ENCODE measurements at places on chromosomes 6 and 20.

GRCh38 chr6:19691465-19692167 lies 145.6 kb upstream of the ID4 start:
- DNase-seq = peak; percentile 38

- DNase-seq = no peak
These were observed 8.4 kb upstream of the ZBTB24 start for GRCh38 chr6:109491207-109491938.

DNA sequence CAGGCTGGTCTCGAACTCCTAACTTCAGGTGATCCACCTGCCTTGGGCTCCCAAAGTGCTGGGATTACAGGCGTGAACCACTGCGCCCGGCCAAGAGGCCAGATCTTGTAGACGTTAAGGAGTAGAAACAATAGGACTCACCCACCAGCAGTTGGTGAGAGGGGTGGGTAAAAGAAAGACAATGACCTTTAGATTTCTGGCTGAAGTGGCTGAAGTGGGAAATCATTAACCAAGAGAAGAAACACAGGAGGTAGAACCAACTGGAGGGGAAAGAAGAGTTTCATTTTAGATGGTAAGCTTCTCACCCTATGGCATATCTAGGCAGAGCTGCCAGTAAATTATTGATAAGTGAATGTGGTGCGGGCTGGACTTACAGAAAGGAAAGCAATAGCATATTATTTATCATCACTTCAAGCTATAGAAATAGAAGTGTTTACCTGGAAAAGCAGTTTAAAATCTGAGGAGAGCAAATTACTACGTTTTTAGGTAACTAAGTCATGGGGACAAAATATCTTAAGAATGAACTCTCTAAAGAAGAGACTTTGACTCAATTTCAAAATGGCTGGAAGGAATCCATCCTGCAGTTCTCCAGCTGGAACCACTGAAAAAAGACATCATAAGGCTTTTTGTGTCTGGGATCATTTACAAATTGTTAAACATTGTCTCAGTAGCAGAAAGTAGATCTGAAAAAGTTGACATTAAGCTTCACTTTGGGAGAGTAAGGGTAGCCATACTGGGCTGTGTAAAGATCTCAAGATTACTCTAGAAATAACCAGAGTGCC lies 109.6 kb downstream of the ALDH8A1 start:
- no peak for DNase-seq

- peak; percentile 53 for DNase-seq
These were observed 17.6 kb upstream of the IFNGR1 start for GRCh38 chr6:137236581-137237355.

GRCh38 chr6:124026694-124027093 lies 223.0 kb downstream of the NKAIN2 start:
- no peak for DNase-seq

DNA sequence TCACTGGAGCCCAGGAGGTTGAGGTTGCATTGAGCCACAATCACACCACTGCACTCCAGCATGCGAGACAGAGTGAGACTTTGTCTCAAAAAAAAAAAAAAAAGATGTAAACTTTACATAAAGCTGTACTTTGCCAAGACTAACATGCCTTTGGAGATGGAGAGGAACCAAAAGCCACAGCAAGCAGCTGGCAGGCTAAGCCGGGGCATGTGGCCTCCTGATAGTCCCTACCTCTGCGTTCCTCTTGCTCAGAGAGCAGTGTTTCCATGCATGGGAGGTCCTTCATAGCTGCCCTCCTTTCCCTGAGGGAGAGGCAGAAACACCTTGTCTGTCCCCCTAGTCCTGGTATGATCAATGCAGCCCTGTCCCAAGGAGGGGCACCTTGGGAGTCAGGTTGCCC lies 35.2 kb downstream of the SPATA2 start:
- peak; percentile 59 for DNase-seq

DNA sequence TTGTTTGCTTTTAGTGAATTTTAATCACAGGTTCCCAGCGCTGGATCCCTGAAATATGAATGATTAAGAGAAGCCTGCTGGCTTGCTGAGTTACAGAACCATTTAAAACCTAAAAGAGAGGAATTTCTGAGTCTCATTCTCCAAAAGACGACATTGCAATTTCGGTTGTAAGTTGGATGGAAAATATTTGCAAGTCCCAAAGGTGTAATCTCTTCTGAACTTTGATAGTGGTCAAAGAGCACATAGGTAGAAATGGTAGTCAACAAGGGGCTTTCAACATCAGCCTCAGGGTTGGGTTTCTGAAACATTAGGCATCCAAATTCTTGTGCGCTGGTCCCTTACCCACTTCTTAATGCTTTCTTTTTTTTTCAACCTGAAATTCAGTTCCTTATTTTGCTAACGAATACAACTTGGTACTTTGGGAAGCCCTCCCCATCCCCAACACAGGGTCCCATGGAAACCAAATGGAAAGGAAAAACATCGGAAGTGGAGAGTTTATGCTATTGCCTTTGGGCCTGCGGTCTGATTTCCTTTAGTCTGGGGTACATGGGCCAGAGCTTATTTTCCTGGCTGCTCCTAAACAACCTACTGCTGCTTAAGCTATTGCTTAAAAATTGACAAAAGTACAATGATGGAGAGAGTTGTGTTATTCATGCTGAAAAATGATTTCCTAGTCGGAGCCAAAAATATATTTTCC lies 117.0 kb upstream of the KCNK16 start:
- DNase-seq = no peak

DNA sequence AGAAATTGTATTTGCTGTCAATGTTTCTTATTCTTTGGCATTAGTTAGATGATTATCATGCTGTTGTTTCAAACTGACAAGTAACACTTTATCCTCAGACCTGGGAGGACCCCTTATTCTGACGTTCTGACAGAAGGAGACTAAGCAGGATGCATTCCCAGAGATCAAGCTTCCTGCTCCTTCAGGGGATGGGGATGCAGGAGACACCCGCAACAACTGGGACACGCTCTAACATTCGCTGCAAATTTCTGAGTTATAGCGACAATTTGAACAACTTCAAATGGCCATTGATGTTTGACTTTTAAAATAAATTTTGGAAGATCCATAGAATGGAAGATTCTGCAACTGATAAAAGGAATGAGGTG lies 69.0 kb upstream of the ZNF184 start:
- DNase-seq = no peak

DNA sequence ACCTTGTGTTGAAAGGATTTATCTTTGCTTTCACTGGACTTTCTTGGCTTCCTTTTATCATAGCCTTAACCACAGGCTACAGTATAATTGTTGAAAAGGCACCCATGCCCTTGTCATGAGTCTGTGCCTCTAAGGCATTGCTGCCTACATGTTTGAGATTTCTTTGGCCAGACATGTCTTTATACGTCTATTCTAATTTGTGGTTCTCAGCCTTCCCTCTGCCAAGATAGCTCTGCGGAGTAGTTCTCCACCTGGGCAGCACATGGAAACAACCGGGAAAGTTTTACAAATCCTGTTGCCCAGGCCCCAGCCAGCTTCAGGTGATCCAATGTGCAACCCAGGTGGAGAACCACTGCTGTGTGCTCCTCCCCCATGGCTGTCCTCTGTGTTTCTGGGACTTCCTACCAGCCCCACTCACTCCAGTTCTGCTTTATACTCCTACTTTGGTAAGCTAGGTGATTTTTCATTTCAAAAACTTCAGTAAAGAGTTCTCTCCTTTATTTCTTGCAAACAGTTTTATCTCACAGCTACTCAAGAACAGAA lies 159.6 kb upstream of the MYLIP start:
- peak; percentile 20 for DNase-seq

DNA sequence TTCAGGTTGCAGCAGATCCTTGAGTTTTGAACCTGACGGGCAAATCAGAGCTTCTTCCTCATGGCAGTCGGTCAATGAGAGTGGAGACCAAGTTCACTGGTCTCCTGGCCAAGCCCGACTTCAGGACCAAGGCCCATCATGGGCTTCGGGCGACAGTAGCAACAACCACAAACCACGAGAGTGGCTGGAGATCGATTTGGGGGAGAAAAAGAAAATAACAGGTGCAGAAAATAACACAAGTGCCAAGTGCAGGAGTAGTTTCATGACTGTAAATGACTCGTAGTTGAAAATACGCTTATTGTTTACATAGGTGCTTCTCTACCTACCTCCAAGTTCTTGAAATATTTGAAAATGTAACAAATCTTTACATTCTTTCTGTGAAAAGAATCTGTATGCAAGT lies 56.1 kb downstream of the DCBLD1 start:
- no peak for DNase-seq

- DNase-seq = no peak
These were observed 231.6 kb downstream of the ARHGAP18 start for GRCh38 chr6:129478379-129478778.

GRCh38 chr20:3559231-3559630 lies 88.4 kb downstream of the ATRN start:
- DNase-seq = no peak

GRCh38 chr6:33416386-33417127 lies 1.4 kb downstream of the CUTA start:
- DNase-seq = no peak

DNA sequence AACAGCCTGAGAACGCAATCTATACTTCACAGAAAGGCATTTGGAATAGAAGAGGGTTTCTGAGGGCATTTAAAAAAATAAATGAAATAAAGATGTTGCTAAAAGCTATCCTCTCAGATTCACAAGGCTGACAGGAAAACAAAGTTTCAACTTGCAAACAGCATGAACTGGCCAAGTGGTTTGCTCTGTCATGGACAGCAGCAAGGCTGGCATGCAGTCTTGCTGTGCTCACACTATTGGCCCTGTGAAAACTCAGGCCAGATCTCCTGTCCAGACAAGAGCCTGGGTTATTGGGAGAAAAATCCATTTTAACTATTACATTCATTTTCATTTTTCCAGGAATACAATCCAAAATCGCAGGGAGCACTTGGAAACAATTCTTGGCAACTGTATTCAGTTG lies 506.2 kb upstream of the SLC35B3 start:
- DNase-seq = no peak

DNA sequence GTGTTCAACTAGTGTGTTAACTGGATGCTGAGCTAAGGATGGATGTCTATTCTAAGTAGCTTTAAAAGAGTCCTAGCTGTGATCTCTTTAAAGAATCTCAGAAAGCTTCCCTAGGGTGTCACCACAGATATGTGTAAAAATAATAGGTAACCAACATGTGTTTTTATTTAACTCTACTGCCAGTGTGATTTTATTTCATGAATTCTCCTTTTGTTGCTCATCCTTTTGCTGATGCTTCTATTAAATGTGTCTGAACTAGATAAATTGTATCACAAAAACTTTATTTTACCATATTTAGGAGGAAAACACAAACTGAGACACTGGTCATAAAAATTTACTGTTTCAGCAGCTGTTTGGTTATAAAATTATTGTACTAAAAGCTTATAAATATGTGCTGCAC lies 809.4 kb upstream of the CITED2 start:
- peak; percentile 93 for DNase-seq

- no peak for DNase-seq
These were observed 223.1 kb upstream of the PRDM1 start for GRCh38 chr6:105862936-105863607.

DNA sequence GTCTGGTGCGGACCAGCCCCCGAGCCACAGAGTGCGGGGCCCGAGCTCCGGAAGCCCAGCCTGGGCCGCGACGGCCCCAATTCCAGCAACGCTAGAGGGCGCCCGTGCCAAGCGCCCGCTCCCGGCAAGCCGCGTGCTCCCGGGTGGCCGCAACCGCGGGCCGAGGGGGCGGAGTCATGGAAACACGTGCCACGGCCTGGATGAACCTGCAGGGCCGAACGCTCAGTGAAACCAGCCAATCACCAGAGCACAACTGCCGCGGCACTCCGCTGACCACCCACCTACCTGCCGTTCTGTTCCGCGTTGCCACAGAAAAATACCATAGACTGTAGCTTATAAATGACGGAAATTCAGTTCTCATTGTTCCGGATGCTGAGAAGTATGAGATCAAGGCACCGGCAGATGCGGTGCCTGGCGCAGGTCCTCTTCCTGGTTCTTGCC lies 85.7 kb upstream of the FOXC1 start:
- peak; percentile 72 for DNase-seq
